ENCODE measurements at places on chromosomes 6 and 20.

DNA sequence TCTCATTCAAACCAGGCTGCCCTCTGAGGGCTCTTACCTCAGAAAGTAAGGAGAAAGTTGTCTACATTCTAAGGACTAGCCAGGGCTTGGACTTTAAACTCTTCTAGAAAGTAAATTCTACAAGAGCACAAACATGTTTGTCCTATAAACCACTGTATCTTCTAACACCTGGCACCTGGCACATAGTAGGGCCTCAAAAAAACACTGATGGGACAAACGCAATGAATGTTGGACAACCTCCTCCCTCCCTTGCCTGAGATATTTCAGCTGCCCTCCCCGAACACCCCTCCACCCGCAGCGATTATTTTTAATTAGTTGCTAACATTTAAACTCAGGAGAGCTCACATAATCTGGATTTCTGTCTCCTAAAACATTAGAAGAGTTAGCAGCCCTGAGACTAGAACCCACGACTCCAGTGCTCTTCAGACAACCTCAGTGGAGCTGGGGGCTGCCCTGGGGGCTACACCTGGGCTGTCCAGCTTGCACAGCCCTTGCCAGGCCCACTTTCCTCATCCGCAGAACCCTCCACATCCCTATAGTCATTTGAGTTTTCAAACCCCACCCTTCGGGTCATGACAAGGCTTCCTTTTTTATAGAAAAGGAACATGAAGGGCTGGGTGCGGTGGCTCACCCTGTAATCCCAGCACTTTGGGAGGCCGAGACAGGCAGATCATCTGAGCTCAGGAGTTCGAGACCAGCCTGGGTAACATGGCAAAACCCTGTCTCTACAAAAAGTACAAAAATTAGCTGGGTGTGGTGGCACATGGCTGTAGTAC lies 4.9 kb downstream of the HCK start:
- DNase-seq: no peak

- no peak for DNase-seq
Measured at GRCh38 chr20:32966382-32966781, 37.9 kb downstream of the SUN5 start.

DNA sequence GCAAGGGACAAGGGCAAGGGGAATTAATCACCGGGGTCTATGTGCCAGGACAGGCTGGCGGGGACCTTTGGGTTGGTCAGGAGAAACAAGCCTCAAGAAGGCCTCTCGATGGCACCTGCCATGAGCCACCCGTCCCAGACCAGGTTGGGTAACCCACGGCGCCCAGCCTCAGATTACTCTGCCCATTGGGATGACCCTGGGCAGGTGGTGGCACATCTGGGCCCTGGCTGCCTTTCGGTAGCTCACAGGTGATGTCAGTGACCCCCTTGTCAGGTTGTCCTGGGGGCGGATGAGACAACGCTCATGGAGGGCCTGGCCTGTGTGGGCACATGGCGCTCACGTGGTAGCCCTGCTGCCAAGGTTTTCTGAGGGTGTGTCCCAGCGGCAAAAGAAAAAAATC lies 152.2 kb downstream of the SYCP2 start:
- no peak for DNase-seq

DNA sequence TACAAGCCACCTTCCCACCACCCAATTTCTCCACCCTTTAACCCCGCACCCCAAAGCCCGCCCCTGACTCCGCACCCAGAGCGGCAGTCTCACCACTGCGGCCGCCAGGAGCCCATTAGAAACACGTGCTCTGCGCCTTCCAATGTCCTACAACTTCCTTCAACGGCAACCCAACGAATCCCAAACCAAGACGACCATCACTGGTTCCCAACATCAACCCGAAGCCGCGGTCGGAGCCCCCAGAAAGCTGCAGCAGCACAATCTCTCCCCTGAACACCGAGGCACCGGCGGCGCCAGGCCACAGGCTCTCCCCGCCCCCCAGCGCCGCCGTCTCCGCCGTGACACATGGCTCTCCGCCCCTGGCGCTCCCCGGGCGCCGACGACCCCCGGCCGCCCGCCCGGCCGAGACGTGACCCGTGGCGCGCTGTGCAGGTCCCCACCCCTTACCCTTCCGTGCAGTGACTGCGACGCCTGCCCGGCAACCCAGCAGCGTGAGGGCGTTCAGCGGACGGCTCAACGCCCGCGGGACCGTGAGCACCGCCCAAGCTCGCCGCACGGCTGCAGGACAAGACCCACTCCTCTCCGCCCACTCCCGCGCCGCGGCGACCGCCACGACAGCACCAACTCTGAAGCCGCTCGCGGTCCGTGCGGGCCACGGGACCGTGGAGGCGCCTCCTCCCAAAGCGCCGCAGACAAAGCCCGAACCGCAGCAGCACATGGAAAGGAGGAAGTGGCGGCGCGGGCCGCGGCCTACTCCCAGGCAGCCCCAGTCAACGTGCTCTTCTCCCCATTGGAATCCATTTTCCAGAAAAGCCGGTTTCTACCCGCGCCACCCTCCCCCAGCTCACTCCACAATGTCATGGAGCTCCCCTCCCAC lies 551 bp downstream of the SYNCRIP start:
- DNase-seq: peak; percentile 56

- no peak for DNase-seq
Measured at GRCh38 chr20:64106981-64107735, at the start of gene NPBWR2. TSS of gene NPBWR2 (minus strand) at chr20:64107565. CDS start at chr20:64106831, 734 bp downstream.

DNA sequence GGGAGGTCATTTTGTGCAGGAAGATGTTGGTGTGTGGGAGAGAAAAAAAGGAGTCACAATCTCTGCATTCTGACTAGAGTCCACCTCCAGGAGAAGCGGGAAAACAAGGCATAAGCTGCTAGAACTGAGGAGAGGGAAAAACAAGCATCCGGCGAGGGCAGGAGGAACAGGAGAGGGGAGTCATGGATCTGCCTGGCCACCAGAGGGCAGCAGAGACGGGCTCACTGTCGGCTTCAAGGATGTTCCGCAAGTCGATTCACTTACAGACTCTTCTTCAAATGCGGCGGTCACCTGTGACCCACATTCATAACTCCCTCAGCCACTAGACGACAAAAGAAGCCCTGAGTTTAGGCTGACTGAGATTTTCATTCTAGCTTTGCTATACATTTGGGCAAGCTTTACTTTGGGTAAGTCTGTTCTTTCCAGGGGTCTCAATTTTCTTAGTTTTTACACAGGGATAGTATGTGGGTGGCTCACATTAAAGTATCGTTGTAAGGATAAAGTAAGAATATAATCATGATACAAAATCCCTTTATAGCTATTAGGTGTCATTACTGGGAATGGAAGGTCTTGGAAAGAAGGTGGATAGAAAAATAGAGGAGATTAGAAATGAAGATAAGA lies 6.6 kb upstream of the BTNL2 start:
- peak; percentile 63 for DNase-seq

GRCh38 chr6:83311231-83311630 lies 118.1 kb downstream of the RWDD2A start:
- no peak for DNase-seq

DNA sequence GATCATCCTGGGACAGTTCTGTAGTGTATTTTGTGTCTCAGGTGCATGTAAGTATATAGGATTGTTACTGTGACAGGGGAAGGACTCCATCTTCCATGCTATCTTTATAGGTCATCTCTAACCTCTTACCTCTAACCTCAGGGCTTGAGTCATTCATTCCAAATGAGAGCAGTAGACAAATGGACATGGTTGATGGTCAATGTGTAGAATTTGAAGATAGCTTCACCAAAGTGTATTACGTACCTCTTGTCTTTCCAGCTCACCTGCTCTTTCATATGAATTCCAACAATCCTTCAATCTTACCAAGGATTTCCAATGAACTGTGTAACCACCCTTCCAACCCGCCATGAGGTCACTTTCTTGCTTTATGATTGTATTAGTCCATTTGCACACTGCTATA lies 8.7 kb upstream of the ADGRG6 start:
- no peak for DNase-seq
